ENCODE measurements at places on chromosomes 1 and 21. TPM values are rescaled to one million over a fixed set of nuclear protein-coding genes. Genes with fewer than 3 reads are reported as not detected.

The PGLYRP4 gene
- not detected for total RNA-seq

DNA sequence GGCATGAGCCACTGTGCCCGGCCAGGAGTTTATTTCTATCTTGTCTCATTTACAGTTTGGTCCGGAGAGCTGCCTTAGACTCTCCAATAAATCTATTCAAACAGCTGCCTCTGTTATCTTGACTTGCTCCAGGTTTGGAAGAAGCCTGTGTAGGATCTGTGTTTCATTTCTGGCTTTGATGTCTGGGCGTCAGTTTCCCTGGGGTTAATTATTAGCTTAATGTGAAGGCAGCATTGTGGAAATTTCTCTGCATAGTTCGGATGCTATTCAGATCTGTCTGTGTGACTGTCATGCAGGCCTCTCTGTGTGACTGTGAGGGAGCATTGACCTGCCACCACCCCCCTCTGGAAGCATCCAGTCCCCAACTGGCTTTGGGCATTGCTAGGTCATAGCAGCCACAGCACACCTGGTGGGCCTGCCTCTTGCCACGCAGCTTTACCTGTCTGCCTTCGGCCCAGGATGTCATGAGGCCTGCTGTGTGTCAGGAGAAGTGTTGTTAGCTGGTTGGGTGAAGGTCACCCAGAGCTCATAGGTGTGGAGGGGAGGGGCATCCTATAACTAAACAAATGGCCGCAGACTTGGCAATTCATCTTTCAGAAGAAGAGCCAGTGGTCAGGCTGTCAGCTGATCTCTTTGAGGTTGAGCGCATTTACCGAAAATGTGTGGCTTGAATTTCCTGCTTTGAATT is 9.8 kb downstream of the IFNGR2 start:
- no peak for DNase-seq

- no peak for DNase-seq
These were observed 42.1 kb downstream of the HOOK1 start for GRCh38 chr1:59856725-59857338.

GRCh38 chr1:115839679-115840237 is 1.2 kb downstream of the NHLH2 start:
- DNase-seq, result no peak

DNA sequence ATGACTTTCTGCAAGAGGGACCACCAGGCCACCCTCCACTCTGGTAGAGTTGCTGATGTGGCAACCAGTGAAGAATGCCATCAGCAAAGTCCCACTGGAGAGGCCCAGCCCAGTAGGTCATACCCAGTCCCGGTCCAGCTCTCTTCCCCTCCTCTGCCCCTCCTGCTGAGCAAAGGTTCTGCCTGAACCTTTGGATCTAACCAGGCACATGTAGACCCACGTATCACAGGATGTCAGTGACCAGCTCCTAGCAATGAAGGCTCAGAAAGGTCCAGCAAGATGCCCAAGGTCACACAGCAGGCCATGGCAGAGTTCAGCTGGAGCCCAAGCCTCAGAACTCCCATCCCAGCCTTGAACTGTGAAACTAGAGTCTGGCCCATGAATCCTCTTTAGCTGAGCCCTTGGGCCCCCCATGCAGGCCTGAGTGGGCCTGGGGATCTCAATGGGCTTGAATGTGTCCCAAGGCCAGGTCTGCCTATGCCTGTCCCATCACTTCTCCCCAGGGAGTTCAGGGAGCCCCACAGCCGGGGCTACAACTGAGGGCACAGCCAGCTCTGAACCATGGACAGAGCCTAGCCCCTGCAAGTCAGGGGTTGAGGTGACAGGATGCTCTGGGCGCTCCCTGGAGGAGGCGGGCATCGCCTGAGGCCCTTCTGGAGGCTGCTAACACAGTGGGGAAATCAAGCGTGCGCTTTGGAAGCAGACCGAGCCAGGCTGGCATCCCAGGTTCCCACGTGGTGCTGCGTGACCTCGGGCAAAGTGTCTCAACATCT is 21.4 kb upstream of the PADI1 start:
- DNase-seq, result no peak

All from cardiac muscle cell (in vitro differentiated cells and primary cell).